ENCODE measurements at places on chromosomes 13 and 19.

DNA sequence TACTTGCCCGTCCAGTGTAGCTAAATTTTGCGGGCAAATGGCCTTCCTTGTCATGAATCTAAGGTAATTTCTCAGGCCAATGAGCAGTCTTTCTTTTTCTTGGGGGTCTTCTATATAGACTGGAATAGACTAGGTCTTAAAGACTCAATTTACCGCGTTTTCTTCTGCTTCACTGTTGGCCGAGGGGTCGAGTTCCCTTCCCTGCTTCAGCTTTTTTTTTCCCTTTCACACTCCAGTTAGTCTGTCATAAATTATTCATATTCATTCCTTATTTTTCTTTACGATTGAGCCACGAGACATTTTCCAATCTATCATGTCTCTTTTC, 276 bp downstream of the ALG11 start:
- DNase-seq = no peak

DNA sequence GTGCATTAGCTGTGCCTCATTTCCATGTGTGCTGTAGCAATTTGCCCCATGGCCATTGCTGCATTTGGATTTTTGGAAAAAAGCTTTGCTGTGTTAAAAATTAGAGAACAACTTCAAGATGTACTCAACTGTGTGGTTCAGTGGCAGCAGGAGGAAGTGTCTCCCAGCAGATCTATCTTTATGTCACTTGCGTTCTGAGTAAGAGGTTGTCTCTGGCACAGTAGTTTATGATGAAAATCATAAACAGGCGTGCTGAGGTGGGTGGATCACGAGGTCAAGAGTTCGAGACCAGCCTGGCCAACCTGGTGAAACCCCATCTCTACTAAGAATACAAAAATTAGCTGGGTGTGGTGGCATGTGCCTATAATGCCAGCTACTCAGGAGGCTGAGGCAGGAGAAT, 29.0 kb upstream of the RNF17 start:
- no peak for DNase-seq

- DNase-seq = no peak
Measured at GRCh38 chr13:113623491-113624234, 34.3 kb downstream of the ATP4B start.

- DNase-seq = no peak
Measured at GRCh38 chr13:75762076-75762937, 126.2 kb downstream of the LMO7 start.

DNA sequence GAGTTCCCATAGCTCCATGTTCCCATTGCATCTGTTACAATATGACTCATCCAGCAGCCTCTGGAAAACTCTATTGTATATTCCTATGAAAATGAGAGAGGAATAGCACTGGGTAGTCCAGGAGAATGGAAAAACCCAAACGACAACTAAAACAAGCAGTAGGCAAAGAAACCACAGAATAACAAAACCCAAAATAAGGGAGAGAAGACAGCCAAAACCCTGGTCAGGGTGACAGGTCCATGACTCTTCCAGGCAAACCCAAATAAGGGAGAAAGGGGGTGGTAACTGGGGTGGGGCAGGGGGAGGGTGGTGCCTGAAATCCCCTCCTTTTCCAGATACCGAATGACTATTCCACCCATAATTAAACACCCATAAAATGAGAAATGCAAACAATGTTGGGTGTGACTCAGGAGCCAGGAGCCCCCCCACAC, 4.0 kb upstream of the ZNF8 start:
- no peak for DNase-seq

DNA sequence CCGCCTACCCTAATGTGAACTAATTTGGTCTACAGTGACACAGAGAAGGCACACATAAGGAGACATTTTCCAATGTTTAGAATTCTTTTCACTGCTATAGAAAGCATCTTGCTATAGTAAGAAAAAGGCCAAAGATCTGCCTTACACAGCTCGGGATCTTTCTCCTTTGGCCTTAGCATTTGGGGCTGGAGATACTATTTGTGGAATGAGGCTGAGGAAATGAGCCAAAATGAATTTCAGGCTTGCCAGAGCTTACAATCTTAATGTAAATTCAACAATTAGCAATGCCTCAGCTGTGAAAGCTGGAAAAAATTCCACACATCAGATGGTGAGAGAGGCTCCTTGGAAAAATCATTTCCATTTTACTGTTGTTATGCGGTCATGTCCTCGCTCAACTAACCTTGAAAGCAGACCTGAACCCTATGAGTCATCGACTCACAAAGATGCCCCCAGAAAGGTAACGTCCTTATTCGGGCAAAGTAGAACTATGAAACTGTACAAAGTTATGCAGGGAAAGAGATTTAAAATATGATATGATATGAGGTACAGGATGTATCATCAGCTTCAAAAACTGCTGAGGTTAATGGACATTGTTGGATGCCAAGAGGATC, 324.5 kb upstream of the NBEA start:
- DNase-seq = no peak

- DNase-seq = peak; percentile 30
Measured at GRCh38 chr13:74062933-74063332, 71.3 kb downstream of the KLF12 start.

GRCh38 chr13:93345770-93346169, 119.2 kb downstream of the GPC6 start:
- no peak for DNase-seq

GRCh38 chr13:104170980-104171555, 1104.9 kb upstream of the SLC10A2 start:
- no peak for DNase-seq

DNA sequence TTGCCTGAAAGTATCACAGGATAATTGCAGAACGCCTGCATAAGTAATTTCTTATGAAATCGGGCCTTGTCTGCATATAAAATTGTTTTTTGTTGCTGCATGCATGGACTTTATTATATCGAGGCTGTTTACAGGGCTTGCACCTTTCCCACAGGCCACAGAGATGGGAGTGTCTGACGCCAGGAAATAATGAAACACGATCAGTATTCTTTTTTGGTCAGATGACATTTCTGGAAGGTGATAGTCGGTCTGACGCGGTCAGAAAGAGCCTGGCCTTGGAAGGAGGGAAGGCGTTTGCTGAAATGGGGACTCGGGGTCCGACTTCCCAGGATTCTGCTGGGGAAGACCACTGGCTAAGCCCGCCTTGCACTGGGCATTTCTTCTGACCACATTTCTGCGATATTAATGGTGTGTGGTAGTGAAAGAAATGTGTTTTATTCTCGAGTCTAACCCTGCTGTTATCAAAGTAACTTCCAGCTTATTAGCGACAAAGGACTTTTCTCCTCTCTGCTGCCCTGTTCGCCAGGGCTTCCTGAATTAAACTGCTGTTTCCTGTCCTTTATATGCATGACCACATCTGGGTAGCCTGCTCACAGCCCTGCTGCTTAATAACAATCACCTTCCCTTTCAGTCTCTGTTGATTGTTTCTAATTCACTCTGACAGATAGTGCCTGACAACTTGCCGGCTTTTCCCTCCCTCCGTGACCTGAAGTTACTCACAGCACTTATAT, 11.6 kb upstream of the ZNF536 start:
- DNase-seq = no peak

DNA sequence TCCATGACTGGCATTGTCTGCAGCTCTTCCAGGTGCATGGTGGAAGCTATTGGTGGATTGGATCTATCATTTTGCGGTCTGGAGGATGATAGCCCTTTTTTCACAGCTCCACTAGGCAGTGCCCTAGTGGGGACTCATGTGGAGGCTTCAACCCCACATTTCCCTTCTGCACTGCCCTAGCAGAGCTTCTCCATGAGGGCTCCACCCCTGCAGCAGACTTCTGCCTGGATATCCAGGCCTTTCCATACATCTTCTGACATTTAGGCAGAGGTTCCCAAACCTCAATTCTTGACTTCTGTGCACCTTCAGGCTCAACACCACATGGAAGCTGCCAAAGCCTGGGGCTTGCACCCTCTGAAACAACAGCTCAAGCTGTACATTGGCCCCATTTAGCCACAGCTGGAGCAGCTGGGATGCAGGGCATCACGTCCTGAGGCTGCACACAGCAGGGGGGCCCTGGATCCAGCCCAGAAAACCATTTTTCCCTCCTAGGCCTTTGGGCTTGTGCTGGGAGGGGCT, 800.2 kb upstream of the MIR17HG start:
- DNase-seq = no peak

DNA sequence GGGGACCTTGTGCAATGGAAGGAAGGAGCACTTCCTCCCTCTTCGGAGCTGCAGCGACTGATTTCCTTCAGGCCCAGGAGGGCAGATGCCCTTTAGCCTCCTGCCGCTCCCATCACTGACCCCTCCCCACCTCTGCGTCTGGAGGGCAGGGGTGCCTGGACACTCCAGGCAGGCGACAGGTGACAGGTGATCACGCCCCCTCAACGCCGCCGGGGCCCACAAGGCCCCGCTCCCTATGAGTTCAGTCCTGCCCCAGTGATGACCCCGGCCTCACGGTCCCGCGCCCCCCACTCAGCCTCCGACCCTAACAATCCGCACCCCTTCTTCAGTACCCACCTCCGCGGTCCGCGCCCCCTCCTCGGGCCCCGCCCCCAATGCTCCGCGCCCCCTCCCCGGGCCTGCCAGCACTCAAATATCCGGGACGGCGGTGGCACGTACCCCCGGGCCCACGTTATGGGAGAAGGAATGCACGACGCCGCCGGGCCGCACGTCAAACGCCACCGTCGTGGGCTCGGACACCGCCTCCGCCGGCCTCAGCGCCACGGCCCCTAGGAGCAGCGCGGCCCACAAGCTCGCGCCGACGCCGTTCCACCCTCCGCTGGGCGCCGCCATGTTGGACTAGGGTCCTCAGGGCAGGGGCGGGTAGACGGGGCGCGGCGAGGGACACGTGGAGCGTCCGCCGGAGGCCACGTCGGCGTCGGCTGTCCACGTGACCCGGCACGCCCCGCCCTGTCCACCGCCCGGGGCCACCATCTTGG, at the start of gene MYDGF:
TSS of gene MYDGF (minus strand) at position 620 of the 758 bp plus-strand sequence. CDS start at position 612, 8 bp downstream.
- peak; percentile 87 for DNase-seq

GRCh38 chr19:42794765-42795164, 29.3 kb upstream of the PSG8 start:
- no peak for DNase-seq

GRCh38 chr19:50705422-50706019, 14.1 kb downstream of the SHANK1 start:
- no peak for DNase-seq

DNA sequence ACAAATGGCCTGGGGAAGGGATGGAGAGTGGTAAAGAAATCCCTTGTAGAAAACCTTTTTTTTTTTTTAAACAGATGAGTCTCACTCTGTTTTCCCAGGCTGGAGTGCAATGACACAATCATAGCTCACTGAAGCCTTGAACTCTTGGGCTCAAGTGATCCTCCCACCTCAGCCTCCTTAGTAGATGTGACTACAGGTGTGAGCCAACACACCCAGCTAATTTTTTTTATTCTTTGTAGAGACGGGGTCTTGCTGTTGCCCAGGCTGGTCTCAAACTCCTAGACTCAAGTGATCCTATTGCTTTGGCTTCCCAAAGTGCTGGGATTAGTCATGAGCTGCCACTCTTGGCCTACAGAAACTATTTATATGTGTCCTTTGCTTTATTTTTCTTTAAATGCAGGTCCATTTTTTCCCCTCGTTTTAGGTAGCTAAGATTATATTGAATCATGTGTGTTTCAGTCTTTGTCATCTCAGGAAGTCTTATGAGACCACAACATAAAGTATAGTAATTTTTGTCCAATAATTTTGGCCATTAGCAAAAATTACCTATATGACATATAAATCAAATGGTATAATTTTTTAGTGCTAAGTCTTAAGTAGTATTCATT, 10.5 kb downstream of the LPAR6 start:
- no peak for DNase-seq

DNA sequence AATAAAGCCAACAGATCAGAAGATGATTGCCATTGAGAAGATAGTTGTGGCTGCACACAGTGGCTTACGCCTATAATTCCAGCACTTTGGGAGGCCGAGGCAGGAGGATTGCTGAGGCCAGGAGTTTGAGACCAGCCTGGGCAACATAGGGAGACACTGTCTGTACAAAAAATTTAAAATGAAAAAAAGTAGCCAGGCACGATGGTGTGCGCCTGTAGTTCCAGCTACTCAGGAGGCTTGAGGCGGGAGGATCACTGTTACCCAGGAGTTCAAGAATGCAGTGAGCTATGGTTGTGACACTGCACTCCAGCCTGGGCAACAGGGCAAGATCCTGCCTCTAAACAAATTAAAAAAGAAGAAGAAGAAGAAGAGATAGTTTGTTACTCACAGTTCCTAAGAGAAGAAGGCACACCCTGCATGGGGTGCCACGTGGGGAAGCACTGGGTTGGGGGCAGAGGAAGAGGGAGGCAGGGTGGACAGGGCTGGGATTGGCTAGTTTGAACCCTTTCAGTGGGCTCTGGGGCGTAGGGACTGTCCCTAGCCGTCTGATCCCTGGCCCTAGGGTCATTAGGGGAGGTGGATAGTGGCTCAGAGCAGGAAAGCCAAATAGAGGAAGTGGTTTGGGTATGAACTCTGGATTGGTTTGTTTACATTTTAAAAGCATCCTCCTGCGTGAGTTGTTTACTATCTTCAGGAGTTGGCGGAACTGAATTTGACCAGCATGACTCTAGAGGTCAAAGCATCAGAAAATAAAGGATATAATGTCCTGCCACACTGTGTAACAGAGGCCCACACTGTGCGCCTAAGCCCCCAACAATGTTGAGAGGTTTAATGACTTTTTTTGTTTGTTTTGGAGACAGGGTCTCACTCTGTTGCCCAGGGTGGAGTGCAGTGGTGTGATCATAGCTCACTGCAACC, 60.5 kb upstream of the MEDAG start:
- no peak for DNase-seq

- DNase-seq = no peak
Measured at GRCh38 chr13:46850214-46850613, 46.6 kb downstream of the HTR2A start.

DNA sequence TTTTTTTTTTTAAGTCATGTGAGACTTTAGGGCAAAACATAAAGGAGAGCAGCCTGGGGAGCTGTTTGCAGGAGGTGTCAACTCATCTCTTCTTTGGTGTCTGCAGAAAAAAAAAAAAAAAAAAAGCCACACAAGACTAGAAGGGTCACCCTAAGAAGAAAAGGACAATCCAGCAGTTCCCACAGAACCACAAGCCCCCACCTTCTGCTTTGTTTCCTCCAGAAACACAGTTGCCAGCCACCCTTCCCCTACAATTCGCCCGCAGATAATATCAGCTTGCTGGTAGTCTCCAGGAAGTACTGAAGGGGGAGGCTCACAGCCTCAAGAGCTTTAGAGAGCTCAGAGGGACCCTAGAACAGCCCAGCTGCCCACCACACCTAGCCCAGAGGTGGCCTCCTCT, 22.3 kb upstream of the ZBTB7A start:
- no peak for DNase-seq

- no peak for DNase-seq
Measured at GRCh38 chr19:18202778-18203407, 949 bp downstream of the RAB3A start.

GRCh38 chr13:51330791-51331190, 8.7 kb upstream of the SERPINE3 start:
- DNase-seq = no peak
